Stimulated activated CD4-positive, alpha-beta T cell treated with anti-CD3 and anti-CD28 coated beads, Interleukin-12 subunit alpha, Interleukin-12 subunit beta, amount 100 ng/mL, for 4 hours (primary cell): ENCODE measurements at places on chromosomes 12 and 14.

GRCh38 chr12:108860443-108860842, 3.1 kb upstream of the SSH1 start:
- DNase-seq = no peak

DNA sequence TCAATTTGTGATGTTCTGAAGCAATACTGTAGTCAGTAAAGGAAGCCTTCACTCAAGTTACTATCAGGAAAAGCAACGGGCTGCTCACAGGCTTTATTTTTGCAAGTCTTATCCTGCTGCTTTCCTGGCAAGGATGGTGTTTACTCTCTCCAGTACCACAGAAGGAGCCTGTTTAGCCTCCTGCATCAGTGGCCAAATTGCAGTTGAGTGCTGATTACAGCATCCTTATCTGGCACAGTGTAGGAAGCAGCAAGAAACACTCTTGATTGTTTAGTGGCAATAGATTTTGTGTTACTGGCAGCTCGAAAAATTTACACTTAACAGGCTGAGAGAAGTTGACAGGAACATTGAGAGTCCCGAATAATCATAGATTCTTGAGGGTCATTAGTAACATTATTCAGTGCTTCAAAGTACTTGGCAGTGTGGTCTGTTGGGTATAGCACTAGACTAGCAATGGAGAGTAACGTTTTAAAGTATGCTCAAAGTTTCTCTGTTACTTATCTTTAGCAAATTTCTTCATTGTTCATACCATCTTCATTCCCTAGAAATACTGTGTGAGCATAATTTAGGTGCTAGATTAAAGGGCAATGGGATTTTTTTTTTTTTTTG, 11.7 kb downstream of the TULP3 start:
- no peak for DNase-seq

DNA sequence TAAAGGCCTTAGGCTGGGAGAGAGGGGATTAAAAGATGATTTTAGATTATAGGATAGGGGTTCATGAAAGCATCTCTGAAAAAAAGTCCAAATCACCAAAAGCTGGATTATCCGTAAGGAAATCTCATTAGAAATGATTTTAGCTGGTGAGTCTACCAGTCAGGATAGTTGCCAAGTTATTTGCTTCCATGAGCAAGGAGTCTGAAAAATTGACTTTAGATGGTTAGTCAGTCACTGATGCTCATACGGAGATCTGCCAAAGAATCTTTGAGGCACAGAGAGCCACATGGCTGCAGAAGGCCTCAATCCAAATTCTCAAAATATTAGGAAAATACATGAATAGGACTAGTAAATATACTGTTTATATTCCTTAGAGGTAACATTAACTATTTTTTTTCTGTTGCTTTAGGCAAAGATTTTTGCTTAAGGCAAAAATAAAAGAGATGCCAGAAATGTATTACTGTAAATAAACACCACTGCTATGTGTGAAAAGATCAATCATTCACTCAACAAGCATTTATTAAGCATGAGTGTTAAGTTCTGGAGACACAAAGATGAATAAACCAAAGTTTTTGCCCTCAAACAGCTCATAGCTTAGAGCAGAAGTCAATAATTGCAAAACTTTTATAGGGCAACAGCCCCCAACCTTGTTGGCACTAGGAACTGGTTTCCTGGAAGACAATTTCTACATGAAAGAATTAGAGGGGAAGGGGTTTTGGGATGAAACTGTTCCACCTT, 105.2 kb downstream of the BBS10 start:
- DNase-seq = no peak

- no peak for DNase-seq
These were observed 151.0 kb upstream of the ATP2B1 start for GRCh38 chr12:89859508-89860220.

GRCh38 chr12:2291182-2291832, 238.5 kb downstream of the CACNA1C start:
- peak; percentile 6 for DNase-seq

DNA sequence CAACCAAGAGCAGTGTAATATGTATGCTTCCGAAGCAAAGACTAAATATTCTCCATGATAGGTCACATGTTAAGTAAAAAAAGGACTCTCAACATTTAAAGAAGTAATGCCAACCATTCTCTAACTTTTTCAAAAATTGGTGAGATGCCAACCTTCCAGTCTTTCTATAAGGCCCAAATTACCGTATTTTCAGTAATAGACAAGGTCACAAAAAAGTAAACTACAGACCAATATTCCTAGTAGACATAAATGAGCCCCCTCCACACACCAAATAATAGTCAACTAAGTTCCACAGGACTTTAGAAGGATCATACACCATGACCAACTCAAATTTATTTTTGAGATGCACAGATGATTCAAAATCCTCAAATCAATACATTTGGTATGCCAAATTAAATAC, 867.4 kb downstream of the TMEM121 start:
- no peak for DNase-seq

DNA sequence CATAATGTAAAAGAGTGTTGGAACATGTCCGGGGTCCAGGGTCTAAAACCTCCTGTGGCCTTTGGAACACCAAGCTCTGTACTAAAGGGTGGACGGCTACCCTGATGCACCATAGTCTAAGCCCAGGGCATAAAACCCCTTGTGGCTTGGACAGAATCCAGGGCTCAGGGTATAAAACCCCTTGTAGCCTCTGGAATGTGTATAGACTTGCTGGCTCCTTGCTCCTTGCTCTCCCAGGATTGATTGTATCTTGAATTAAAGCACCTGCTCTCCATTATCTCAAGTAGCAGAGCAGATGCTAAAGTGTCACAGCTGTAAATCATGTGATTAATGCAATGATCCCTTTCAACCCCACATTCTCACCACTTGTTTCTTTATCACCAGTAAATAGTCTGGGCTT, 556.5 kb downstream of the LRFN5 start:
- DNase-seq = no peak
